Substantia nigra (tissue), 51 donors: ENCODE measurements at places on chromosomes 12 and 14.

DNA sequence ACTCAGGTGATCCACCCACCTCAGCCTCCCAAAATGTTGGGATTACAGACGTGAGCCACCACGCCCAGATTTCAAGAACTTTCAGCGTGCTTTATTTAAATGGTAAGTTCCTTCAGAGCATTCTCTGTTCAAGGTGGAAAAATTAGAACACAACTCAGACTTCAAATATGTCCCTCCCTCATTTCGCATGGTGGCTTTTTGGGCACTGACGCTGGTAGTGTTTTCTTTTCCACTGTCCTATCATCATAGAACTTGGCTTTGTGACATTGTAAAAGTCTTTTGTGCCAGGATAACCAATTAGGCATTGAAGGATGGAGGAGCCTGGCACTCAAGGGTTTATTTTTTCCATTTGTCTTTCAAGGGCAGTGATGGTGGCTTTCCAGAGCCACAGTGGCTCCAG is 190.8 kb downstream of the NUAK1 start:
- no peak for DNase-seq

DNA sequence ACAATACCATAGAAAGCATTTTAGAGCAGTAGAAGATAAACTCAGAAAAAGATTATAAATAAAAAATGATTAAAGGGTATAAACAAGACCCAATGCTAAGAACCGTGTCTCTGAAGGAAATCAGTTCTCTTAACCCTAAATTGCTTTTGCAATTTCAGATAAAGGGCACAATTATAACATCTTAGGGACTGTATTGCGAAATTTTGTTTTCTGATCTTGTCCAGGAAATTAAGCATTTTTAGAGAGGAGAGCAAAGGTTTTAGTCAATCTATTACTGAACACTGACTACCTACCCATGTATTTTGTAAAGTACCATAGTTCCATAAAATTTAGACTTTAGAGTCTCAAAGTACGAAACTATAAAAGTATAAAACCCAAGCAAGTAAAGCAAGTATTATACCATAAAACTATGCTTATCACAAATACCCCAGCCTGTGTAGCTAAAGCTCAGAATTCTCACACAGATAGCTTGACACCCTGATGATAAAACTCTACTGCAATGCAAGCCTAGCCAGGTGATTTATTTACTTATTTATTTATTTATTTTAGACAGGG is 6.8 kb upstream of the CHPT1 start:
- no peak for DNase-seq

- no peak for DNase-seq
These were observed 19.2 kb upstream of the CYP46A1 start for GRCh38 chr14:99664937-99665273.

- no peak for DNase-seq
These were observed 211.9 kb downstream of the TTC8 start for GRCh38 chr14:89036371-89036770.

DNA sequence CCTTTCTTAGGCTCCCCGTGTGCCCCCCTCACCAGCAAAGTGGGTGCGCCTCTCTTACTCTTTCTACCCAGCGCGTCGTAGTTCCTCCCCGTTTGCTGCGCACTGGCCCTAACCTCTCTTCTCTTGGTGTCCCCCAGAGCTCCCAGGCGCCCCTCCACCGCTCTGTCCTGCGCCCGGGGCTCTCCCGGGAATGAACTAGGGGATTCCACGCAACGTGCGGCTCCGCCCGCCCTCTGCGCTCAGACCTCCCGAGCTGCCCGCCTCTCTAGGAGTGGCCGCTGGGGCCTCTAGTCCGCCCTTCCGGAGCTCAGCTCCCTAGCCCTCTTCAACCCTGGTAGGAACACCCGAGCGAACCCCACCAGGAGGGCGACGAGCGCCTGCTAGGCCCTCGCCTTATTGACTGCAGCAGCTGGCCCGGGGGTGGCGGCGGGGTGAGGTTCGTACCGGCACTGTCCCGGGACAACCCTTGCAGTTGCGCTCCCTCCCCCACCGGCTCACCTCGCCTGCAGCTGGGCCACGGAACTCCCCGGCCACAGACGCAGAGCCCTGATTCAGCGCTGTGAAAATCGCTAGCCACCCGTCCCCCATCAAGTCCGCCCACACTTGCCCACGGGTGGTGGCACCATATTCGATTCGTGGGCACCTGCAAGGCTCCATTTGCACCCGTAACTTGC is 1.3 kb downstream of the TMEM233 start:
- DNase-seq, result no peak
